Right forelimb (tissue), 1 donor: ENCODE measurements at places on chromosomes 13 and 19.

GRCh38 chr19:54684527-54684926, 21.7 kb downstream of the LILRB4 start:
- DNase-seq: peak; percentile 60

DNA sequence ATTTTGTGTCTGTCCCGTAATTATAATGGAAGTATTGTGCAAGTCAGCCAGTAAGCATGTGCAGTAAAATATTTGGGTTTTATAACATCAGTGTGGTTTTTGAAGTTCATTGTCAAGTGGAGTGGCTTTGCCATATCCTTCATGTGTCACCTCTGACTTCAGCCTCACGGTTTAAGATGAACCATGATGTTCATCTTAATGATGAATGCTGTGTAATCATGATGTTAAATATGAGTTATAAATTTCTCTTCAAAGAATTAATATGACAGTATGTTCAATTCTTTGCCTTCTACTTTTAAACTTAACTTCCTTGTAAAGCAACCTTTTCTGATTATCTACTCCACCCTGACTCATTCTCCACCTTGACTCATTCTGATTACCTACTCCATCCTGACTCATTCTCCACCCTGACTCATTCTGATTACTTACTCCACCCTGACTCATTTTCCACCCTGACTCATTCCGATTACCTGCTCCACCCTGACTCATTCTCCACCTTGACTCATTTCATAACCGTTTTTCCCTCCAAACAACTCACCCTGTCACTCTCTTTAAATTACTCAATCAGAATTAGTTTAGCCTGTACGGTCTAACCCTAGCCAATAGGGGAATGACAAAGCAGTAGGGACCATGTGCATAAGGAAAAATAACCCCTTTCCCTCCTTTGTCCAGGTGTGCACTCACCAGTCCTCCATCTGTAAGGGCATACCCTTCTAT, 50.3 kb upstream of the ANKRD10 start:
- no peak for DNase-seq

DNA sequence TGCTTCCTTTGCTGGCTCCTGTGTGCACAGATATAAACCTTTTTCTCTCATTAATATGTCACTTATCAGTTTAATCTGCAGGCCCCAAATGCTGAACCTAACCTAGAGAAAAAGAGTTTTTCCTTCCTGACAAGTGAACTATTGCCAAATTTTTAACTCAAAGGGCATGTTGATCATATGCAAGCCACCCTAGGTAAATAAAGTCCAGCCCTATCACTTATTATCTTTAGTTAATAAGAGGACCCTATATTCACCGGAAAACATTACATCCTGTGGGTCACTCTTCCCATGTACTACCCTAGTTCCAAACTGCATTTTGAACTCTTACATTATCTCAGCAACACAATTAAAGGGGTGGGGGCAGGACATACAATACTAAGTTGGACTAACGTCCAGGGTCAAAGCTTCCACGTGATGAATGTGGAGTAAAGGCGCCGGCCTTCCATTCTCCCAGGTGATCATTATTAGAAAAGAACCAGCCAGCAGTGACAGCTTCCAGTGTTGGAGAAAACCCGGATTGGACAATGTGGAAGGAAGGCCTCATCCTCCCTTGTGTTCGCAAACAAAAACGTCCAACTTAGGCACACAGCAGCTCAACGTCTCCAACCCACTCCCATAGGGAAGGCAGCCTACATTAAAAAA, 86.6 kb downstream of the STK24 start:
- no peak for DNase-seq

- no peak for DNase-seq
Measured at GRCh38 chr13:98825659-98826058, 73.2 kb upstream of the SLC15A1 start.

- DNase-seq: no peak
Measured at GRCh38 chr13:26518451-26518959, 39.0 kb upstream of the WASF3 start.

DNA sequence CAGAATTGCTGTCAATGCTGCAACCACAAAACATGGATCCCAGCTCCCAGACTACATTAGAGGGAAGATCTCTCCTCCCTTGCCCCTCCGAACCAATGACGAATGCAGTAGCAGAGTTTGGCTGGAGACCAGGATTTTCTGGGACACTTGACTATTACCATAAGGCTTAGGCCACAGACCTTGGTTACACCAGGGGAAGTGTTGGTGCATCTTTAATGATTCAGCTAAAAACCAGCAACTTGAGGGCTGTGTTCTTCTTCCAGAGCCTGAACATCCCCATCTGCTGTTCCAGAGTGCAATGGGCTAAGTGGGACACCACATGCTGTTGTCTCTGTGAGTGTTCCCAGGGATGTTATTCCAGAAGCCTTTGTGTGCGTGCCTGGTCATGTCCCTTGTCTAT, 528.2 kb downstream of the LMO7 start:
- DNase-seq: no peak

- DNase-seq: no peak
Measured at GRCh38 chr13:31223640-31224039, 23.9 kb downstream of the B3GLCT start.

DNA sequence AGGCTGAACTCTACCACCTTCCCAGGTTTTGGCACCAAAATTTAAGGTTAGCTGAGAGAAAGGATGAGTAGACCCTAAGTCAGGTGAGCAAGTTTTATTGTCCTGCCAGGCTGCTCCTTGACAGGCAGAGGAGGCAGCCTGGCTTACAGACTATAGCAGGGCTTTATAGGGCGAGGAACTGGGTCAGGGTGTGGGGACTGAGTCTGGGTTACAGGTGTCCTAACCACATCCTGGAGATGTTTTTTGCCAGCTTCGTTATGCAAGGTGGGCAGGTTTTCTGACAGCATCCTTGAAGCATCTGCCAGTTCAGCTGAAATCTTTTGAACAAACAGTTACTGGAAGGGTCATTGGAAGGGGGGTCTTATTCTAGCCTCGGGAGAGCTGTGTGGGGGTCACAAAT, 905.7 kb upstream of the SLITRK5 start:
- DNase-seq: no peak

- peak; percentile 100 for DNase-seq
Measured at GRCh38 chr19:19063183-19064097, at the start of gene SLC25A42. Gene SLC25A42, plus strand, starts transcription at chr19:19063994. Its CDS starts 32,131 bp downstream, at chr19:19096125.

DNA sequence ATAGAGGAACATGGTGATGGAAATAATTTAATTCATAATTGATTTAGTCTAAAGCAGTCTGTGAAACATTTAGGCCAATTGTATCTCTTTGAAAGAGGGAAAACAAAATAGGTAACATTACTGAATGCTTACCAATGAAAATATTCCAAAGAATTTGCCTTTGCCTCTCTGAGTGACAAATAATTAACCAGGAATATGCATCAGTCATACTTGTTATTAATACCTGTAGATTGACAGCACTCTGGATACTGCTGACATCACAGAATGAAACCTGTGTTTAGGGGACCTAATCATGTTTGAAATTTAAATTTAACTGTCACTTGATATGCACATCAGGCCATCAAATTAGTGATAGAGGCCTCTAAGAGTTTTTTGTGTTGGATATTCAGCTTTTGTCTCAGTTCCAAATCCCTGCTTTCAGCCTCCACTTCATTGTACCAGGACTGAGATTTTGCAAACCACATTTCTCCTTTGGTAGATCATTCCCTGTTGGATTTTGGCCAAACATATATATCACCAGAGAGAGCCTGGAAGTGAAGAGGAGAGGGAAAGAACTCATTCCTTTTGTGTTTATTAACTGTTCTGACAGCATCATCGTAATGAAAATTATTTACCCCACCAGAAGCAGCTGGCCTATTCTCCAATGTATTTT, 64.8 kb upstream of the KLHL1 start:
- no peak for DNase-seq

DNA sequence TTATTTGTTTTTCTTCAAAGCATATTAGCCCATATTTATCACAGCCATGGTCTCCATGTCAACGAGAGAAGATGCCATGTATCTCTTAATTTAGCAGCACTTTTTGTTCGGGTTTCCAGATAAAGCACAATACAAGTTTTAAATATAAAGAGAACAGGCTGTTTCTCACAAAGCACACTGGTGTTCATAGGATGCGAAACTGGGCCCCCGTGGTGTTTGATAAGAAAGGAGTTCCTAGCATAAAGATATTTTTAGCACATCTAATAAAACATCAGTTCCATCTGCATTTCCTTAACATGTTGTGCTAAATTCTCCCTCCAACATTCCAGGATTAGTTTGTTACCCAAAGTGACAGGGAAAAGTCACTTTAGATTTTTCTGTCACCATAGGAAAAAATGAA, 72.4 kb upstream of the EDNRB start:
- DNase-seq: no peak

DNA sequence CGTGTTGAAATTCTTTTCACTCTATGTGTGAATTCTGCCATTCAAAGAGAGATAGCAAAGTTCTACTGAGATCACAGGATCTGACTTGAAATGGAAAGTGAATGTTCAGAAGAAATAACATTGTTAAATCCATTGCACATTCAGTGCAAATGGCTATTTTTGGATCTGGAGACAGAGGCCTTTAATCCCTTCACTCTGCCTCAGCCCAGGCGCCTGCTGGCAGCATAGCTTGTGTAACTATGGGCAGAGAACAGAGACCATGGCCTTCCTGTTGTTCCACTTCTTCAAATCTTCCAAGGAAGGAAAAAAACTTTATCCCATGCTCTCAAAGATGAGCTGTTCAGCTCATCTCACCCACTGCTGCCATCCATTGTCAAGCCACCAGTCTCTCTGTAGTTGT, 265.4 kb downstream of the LMO7 start:
- no peak for DNase-seq

DNA sequence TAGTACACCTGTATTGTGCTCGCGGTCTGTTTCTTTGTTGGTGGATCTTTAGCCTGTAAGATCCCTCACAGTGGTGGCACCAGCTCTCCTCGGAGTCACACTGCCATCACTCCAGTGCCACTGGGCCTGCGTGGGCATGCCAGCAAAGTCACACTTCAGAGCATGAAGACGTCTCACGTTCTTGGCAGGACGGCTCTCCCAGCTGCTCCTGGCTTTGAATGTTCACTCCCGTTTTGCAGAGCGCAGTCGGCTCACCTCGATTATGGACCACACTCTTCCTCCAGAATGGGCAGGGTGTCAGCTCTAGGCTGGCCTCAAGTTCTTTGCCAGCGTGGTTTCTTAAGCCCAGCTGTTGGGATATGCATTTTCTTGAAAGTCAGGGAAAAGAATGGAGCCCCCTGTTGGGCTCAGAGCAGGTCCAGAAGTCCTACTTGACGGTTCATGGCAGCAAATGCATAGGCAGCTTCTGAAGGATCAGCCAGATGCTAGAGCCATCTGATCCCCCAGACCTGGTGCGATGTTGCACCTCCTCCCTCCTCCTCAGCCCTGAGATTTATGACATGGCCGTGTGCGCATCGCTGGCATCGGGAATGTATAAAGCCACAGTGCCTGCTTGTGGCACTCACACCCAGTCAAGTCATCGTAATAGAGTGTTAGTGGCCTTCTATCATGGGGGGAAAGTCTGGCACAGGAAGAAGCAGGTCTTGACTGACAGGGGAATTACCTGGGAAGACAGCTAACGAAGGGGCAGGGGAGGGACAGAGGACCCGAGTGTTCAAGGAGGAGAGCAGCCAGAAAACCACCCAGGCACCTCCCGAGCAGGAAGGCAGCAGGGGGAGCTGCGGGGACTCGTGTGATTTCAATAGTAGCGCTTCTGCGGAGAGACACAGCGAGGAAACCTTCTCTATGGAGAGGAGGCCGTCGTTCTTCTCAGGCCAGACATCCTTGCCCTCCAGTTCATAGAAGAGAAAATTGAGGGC, 40.2 kb upstream of the NPAS1 start:
- DNase-seq: no peak

DNA sequence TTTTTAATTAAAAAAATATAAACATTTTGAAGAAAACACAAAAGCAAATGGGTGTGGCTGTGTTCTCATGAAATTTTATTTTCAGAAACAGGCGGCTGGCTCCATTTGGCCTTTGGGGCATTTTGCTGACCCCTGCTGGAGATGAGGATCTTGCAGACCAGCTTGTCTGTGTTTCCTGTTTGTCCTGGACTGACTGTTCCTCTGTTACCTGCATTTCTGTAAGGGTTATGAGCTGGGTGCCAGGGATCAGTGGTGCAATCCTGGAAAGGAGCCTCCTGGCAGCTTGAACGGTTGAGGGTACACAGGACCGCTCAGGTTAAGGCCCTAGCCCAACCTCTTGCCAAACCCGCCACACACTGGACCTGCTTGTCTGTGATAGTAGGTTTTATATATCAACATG, 49.9 kb downstream of the ZNF787 start:
- no peak for DNase-seq

DNA sequence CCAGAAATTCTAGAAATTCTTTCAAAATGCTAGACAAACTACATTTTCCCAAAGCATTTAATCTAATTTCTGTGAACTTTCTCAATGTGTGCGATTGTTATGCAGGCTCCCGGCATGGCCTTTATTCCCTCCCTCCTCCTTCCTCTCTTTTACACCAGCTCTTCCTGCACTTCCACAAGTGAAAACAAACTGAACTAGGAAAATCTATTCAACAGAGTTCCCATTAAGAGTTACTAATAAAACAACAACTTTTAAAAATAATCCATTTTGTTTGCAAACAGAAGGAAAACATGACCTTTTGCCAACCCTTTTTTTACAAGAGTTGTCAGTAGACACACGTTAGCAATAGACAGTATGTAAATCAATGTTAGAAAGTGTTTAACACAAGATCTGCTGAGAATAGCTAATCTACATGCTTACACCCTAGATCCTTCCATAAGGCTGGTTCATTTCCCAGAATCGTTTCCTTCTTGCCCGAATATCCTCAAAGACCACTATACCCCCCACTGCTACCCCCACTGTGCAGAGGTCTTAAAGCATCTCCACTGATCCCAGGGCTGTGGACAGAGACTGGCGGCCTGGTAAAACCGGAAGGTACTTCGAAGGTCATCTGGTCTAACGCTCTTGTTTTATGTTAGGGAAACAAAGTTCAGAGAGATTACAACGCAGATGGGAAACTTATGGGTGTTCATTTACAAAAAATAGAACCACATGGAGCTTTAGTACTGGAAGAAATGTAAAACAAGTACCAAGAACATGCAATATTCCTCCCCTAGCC, 98.0 kb downstream of the FOXO1 start:
- DNase-seq: no peak

GRCh38 chr13:98274921-98275487, 97.9 kb upstream of the RNF113B start:
- DNase-seq: no peak

GRCh38 chr13:34578471-34578870, 363.6 kb upstream of the NBEA start:
- DNase-seq: no peak

DNA sequence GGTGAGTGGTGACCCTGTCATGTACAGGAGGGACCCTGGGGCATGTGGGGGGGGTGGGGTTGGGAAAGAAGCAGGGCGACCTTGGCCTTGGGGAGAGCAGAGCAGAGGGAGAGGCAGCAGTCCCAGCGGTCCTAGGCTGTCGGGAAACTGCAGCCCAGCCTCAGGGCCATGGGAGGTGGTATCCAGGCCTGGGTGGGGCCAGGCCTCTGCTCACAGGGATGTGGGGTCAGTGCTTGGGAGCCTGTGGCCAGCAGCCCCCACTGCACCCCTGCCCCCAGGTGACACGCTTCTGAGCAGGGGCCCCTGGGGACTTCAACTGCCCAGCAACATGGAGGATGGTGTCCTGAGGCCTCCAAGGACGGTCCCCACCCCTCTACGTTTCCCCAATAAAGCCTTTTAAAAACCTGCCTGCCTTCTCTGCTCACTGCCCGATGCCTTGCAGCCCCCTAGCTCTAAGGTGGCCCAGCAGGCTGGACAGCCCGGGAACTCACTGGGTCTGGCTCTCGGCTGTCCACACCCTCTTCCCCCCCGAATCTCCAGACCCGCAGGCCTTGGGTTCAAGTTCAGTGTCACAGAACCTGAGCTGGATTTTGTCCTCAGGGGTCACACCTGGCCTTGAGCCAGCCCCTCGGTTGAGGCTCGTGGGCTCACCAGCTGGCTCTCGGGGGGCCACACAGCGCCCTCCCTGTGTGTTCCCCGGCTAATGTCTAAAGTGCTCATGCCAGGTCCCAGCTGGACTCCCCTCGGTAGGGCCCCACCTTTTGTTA, 6.9 kb downstream of the PNKP start:
- DNase-seq: no peak
